Sigmoid colon (tissue), 7 donors: ENCODE measurements at places on chromosomes 2 and 18.

GRCh38 chr2:26634636-26635230, 6.4 kb downstream of the CIB4 start:
- DNase-seq = no peak

DNA sequence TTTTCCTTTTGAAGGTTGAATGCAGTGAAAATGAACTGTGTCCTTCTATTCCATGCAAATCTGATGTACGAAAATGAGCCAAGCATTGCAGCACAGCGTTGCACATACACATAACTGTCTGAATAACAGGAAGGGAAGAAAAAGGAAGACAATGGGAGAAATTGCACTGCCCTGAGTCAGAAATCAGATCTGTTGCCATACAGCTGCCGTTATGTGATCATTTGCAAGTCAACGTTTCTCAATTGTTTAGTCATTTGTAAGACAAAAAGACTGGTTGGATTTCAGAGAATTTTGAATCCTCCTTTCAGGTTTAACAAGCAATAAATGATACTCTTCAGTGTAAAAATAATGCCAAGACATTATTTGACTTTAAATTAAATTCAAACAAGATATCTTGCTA, 284.1 kb downstream of the DSEL start:
- no peak for DNase-seq

DNA sequence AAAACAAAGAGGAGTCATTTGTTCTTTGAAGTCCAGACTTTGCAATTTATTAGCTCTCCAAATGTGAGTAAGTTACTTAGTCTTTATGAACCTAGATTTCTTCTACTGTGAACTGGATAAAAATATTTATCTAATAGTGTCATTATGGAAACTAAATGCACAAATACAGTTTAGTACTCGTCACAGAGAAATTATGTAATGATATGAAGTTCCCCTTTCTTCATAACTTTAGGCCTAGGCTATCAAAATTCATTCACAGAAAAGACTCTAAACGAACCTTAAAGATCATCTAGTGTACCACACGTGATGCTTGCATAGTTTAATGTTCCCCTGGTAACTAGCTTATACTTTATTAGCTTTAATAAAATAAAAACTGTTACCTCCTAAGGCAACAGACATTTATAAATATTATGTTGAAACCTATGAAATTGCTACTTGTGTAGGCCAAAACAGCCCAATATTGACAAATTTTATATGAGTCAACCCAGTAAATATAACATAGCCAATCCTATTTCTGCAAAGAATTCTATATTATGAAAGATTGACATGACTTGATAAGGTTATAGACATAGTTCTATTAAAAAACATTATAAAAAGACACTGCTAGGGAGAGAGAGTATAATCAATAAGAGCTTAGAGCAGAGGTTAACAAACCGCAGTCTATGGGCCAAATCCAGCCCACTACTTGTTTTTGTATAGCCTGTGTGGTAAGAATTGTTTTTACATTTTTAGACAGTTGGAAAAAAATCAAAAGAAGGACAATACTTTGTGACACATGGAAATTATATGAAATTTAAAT, 44.9 kb upstream of the ITPRID2 start:
- DNase-seq = no peak

DNA sequence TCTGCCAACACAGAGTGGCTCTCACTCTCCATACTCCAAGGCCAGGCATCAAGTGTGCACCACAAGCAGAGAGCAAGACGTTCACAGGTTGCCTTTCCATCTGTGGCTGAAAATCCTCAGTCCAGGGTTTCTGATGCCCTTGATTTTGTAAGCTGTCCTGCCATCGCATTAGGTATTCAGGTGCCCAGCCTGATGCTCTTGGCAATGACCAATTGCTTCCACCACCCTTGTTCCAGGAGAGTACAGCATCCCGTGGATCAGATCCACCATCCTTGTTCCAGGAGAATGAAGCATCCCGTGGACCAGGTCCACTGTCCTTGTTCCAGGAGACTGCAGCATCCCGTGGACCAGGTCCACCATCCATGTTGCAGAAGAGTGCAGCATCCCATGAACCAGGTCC, 133.4 kb upstream of the GPC1 start:
- DNase-seq = no peak

GRCh38 chr2:667332-667999, 9.7 kb downstream of the TMEM18 start:
- no peak for DNase-seq

- no peak for DNase-seq
Observed at GRCh38 chr2:113273027-113273551, 5.6 kb downstream of the PAX8 start.

- no peak for DNase-seq
Observed at GRCh38 chr2:189661957-189662321, 680 bp downstream of the ASNSD1 start.

DNA sequence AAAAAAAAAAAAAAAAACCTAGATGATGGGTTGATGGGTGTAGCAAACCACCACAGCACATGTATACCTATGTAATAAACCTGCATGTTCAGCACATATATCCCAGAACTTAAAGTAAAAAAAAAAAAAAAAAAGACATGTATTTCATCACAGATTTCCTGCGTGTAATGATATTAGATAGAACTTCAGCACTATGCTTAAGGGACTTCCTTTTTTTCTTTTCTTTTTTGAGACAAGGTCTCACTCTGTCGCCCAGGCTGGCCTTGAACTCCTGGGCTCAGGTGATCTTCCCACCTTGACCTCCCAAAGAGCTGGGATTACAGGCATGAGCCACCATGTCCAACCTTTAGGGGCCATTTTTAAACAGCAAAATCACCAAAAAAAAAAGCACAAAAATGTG, 42.0 kb downstream of the NEURL3 start:
- no peak for DNase-seq

DNA sequence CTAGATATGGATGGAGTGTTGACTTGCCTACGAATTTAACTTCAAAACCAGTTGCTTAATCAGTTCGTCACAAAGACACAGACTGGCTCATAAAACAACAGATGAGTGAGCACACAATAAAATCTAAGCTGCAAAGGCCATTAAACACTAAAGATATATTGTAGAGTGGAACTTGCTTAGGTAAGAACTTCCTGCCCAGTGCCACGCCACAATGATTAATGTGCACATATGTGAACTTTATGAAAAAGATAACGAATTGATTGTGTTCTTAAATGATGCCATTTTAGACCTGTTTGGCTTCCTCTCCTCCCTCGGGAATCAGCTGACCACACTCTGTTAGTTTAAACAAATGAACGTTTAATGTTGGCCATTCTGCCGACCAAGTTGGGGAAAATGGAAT, 2031.3 kb upstream of the CELF4 start:
- no peak for DNase-seq

DNA sequence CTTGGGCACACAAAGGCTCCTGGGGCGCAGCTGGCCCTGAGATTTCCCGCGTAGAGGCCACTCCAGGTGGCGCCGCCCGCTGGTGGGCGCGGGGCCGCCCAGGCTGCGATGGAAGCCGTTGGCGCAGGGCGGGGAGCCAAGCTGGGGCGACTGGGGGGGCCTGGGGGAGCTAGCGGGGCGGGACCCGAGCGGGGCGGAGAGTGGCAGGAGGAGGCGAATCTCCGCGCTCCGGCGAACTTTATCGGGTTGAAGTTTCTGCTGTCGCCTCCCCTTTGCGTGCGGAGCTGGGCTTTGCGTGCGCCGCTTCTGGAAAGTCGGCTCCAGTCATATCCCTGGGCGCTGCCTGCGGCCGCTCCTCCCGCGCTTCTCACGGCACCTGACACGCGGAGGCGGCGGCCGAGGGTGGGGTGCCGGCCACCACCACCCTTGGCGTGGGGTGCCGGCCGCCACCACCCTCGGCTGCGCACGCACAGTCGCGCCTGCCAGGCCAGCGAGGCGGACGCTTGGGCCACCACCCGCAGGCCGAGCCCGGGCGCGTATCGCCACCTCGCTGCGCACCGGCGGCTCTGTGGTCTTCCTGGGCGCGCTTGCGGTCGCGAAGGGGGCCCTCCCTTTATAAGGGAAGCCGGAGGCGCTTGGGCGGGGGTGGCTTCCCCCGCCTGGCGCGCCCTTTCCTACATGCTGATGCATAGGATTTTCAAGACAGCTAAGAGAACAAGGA, 919 bp upstream of the CYP1B1 start:
- peak; percentile 88 for DNase-seq

DNA sequence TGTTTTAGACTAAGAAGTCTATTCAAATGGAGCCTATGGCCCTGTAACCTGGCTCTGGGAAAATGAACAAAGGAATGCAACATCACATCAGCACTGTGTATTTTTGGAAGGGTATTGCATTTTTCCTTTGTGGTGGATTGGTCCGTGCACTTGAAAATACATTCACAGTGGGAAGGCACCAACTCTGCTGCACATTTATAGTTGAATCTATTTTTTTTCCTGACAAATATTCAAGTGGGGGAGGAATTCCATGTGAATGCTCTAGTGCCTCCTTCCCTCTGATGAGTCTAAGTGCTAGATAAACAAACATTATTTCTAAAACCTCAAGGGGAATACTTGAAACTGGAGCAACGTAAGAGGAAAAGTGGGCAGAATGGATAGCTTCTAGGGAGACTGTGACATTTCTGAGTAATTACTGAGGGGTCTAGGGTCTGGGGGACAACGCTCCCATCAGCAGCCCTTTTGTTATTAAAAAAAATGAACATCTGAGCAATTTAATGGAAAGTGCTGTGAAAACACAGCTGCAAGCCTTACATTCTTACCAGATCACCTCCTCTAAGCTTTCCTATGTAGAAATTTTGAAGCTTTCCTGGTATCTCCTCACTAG, 208.2 kb downstream of the SLC8A1 start:
- DNase-seq = no peak

DNA sequence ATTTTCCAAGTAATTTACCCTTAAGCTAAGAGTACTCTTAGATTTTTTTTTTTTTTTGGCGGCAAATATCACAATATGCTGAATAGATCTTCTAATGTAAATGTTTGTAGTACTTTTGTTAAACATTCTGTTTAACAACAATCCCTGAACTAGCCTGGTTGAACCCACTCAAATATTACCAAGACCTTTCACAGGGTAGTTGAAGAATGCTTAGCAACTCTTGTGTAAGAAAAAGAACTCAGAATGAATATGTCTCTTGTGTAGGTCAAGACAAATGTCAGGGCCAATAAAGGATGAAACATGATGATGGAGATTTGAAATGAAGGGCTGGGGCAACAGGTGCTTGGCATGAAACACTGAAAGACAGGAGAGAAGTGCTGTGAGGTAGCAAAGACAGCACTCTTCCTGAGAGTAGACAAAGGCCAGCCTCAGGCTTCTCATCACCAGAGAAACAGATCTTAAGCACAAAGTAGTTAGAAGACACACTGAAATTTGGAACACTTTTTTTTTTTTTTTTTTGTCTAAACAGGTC, 597.3 kb downstream of the ERBB4 start:
- no peak for DNase-seq

- no peak for DNase-seq
Observed at GRCh38 chr2:64990876-64991275, 1.7 kb downstream of the SLC1A4 start.

- no peak for DNase-seq
Observed at GRCh38 chr2:101802329-101802728, 104.8 kb downstream of the MAP4K4 start.
